AG04449 (cell line): ENCODE measurements at places on chromosomes 12 and 14.

- no peak for DNase-seq
Measured at GRCh38 chr14:74843653-74844052, 32.3 kb downstream of the PROX2 start.

- DNase-seq = no peak
Measured at GRCh38 chr12:7156259-7157197, 26.4 kb downstream of the CLSTN3 start.

DNA sequence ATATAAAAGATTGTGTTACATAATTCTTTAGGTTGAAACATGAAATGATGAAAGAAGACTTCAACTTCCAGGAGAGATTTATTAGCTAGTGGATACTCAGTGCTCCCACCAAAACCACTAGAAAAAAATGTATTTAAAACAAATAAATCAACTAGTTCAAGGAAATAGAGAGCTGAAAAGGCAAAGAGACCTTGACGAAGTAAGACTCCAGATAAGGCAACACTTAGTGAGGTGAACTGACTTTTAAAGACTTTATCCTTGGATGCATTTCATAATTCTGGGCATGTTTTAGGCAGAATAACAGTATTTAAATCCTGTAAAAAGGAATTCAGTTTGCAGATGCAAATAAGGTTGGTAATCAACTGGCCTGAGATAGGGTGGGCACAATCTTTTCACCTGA, 1150.7 kb downstream of the FSCB start:
- DNase-seq = no peak

GRCh38 chr12:81815611-81816010, 56.5 kb upstream of the PPFIA2 start:
- DNase-seq = no peak

DNA sequence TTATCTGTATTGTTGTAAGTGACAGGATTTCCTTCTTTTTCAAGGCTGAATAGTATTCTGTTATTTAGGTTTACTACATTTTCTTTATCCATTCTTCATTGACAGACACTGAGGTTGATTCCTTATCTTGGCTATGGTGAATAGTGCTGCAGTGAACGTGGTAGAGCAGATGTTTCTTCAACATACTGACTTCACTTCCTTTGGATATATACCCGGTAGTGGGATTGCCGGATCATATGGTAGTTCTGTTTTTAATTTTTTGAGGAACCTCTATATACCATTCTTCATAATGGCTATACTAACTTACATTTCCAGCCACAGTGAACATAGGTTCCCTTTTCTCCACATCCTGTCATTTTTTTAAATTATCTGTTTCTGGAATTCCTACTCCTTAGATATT, 21.8 kb downstream of the DERA start:
- no peak for DNase-seq

GRCh38 chr14:34180869-34181268, 230.0 kb upstream of the EGLN3 start:
- DNase-seq = no peak
